ENCODE measurements at places on chromosomes 3 and 15. TPM values are rescaled to one million over a fixed set of nuclear protein-coding genes. Genes with fewer than 3 reads are reported as not detected.

Gene PPP1R14D
- not detected for total RNA-seq

Gene IGF2BP2
- total RNA-seq, result 2.3 TPM

Gene CADPS
- total RNA-seq, result not detected

Gene MNS1
- total RNA-seq, result 0.62 TPM

Gene WDR82
- 54.2 TPM for total RNA-seq

Gene CFAP91
- total RNA-seq, result 0.11 TPM

Gene KCNH8
- total RNA-seq, result not detected

Gene GJD2
- total RNA-seq, result not detected

DNA sequence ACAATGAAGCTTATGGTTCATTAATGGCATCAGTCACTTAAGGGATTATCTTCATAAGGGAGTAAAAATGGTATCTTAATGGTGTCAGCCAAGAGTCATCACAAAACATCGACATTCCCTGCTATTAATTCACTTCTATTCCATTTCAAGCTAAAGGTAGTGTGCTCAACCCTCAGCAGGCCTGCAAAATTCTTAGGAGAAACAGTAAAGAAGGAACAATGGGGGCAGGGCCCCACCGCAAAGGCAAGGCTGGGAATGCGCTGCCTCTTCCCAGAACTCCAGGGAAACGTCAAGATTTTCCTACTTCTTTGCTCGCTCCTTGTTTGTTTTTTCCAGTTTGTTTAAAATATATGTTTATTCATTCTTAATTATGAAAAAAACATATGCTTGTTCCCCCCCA is 187.3 kb upstream of the TSC22D2 start:
- DNase-seq, result no peak

GRCh38 chr15:73051807-73052652 is at the start of gene NEO1:
Gene NEO1, plus strand, starts transcription at chr15:73052463. Its CDS starts 213 bp downstream, at chr15:73052676.
- peak; percentile 89 for DNase-seq

GRCh38 chr15:65211482-65211982 is 259 bp upstream of the CILP start:
- DNase-seq, result peak; percentile 69

DNA sequence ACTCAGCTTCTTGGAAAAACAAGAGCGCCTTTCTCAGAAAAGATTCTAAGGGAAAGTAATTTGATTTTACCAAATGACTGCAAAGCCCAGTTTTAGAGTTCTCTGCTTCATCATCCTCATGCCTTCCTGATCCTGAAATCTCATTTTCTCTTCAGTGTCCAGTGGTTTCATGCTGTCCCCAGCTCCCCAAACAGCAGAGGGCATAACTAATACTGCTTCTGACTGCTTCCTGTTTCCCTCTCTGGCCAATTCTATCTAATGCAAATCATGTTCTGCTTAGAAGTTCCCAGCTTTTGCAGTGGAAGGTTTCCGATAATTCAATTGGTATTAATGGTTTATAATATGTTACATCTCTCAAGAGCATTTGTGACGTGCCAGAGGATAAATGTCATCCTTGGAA is 161.1 kb downstream of the CLSTN2 start:
- DNase-seq, result no peak

DNA sequence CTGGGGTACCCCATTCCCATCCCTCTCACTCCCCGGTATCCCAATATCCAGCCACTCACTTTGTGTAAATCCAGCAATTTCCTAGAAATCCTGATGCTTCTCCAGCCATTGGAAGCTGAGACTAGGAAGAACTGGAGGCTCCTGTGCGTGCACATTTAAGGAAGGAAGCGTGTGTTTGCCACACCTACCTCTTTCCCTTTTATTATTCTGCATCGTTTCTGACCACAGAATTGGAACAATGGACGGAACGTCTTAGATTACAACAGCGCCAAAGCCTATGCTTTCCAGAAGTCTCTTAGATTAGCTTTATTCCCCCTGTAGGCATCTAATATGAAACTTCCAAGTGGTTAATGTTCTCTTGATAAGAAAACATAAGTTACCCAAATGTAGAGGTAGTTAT is 234.8 kb upstream of the TRIM42 start:
- DNase-seq, result no peak

DNA sequence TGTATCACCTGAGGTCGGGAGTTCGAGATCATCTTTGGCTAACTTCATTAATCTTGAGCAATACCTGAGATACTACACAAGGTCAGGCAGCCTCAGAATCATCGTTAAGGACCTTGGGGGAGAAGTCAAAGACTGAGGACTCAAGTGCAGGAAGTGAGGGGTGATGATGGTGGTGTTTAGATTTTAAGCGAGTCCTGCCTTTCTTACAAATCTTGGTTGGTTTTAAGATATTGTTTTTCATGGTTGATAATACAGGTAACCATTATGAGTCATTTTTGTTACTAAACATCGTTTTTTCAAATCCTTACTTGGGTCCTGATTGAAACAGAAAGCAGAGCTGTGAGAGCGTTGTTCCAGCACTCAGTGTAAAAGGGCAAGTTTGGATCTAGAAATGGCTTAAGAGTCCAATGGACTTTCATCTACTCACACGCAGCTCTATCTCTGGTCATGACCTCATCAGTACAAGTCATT is 4.1 kb downstream of the RASGRP1 start:
- no peak for DNase-seq

DNA sequence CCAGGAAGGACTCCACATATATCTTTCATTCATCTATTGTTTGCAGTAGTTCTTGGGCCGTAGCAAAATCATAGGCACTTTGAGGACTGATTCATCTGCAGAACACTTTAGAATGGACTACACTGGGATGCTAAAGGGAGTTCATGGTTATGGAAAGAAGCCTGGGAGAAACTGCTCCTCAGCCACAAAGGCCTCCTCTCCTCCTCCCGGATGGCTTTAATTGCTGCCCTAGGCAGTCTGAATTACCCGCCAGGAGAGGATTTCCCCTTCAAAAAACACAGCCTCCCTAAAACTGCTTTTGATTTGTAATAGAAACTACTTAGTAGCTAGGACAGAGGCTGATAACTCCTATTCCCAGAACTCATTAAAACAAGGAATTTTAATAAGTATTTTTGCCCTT is 4.6 kb downstream of the TMEM266 start:
- no peak for DNase-seq

DNA sequence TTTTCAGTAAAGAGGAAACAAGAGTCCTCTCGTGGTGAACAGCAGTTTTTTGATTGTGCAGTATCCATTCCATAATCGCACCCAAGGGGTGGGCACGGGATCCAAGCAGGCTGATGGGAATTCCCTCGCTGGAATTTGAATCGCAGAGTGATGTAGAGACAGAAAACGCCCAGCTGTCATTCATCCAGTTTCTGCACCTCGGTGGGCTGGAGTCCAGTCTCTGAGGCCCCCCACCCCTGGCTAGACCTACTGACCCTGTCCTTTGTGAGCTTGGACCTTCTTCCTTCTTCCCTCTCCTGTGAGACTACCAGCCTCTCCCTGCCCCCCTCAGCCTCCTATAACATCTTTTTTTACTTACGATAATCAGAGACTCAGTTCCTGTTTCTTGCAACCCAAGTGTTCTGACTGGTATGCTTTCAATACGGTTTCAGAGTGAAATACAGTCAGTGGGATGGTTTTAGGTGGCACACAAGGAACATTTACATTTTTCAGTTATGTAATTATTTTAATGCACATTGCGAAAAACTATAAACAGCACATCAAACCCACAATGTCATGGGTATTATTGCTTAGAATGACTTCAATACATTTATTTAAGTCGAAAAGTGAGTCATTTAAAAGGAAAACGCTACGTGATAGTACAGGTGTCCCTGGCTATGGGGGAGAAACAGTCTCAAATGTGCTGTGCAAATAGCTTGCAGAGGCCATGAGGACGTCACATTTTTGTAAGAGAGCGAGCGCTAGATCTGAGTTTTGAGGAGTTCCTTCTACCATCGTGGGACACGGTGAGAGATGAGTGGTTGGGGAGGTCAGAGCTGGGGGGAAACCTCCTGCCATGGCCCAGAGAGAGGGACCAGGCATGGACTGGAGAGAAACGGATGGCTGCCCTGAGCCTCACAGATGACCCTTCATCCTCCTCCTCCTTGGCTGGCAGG is 37.5 kb upstream of the CHST2 start:
- DNase-seq, result no peak

DNA sequence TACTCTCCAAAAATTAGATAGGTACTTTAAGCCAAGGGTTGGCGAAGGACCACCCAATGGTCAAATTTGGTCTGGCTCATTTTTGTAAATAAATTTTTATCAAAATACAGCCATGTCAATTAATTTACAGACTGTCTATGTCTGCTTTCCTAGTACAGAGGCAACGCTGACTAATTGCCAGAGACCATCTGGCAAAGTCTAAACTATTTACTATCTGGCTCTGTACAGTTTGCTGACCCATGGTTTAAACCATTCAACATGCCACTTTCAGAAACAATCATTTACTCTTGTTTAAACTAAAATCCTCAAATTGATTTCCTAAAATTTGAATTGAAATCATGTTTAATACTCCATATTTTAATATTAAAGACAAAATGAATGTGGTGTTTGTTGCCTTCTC is 25.9 kb downstream of the CBLB start:
- no peak for DNase-seq

DNA sequence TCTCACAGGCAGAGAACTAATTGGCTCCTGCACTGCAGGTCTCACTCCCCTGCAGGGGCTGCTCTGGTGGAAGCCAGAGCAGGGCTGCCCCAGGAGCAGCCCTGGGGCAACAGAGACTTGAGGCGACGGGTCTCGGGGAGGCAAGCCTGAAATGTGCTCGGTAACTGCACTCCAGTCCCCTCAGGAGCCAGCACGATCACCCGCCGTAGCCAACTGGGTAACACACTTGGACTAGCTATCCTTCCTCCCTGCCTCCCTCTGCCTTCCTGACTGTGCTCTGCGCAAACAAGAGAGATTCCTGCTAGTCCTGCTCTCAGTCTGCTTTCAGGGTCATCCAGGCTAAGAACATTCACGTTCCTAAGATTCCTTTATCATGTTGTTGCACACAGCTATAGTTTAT is 140.7 kb upstream of the NSMCE3 start:
- DNase-seq, result no peak

DNA sequence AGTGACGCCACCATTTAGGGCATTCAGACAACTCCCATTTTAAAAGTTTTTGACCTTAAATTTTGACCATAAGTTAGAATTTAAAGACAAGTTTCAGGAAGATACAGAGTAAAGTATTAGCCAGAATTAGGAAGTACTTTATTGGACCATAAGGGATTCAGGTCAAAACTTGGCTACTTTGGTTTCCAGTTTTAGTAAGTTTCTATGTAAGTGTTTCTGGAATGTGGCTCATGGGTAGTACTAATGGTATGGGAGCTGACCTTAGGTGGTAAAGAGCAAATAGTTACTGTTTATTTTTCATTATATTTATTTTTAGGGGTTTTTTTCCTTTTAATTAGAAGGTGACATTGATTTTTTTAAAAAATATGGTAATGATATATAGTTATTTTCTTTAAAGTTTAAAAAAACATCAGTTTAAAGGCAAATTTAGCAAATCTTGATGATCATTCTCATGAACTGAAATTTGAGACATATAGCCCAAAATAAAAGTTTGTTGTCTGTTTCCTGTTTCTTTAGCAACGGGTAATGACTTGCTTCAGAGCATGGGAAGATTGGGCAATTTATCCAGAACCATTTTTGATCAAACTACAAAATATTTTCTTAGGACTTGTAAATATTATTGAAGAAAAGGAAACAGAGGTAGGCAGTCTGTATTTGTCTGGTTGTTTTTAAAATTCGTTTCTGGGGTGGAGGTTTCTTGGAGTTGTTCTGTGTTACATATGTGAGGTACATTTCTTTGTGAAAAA is 34.3 kb downstream of the U2SURP start:
- no peak for DNase-seq

DNA sequence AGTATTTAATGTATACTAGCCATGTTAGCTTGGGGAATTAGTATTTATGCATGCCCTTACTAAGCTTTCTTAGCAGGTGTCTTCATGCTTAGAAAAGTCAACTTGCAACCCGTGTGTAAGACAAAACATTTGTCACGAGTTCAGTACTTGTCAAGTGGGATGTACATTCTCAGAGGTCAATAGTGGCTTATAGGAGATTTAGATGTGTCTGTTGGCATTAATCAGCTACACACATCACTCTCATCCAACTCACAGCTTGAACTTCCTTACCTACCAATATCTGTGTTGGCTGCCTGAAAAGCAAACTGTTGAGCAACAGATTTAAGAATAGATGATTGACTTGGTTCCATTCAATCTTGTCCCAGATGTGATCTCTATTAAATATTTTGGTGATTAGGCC is 109.5 kb downstream of the ROBO2 start:
- no peak for DNase-seq

DNA sequence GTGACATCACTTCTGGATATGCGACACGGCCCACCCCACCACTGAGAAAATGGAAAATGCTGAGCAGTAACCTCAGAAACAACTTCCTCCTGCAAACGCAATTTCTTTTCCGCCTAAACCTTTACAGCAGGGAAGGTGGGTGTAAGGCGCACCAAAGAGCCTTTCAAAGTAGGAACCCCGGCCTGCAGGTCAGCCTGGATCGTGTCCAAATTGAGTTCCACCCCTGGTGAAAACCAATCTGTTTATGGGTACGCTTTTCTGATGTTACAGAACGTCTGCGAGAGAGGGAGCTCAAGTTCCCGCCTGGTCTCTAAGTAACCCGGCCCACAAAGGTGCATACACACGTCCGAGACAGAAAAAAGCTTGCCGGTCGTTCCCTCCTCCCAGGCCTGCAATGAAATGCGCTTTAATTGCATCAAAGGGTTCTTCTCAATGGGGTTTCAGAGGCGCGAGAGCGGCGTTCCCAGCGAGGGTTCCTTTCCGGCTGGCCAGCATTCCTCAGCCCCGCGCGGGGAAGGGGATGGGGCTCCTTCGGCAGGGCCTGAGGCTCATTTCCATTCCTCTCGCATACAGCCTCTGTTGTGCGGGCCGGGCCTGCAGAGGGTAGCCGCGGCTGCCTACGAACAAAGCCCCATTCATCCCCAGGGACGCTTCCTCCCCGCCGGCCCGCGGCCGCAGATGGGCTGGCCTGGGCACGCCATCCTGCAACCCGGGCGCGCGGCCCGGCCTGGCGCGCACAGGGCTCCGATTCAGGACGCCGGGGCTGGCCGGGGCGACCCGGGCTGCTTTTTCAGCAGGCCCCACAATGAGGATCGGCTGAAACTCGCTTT is 138.1 kb downstream of the TMCO5A start:
- peak; percentile 21 for DNase-seq

GRCh38 chr3:15221574-15222217 is 15.7 kb downstream of the CAPN7 start:
- no peak for DNase-seq

DNA sequence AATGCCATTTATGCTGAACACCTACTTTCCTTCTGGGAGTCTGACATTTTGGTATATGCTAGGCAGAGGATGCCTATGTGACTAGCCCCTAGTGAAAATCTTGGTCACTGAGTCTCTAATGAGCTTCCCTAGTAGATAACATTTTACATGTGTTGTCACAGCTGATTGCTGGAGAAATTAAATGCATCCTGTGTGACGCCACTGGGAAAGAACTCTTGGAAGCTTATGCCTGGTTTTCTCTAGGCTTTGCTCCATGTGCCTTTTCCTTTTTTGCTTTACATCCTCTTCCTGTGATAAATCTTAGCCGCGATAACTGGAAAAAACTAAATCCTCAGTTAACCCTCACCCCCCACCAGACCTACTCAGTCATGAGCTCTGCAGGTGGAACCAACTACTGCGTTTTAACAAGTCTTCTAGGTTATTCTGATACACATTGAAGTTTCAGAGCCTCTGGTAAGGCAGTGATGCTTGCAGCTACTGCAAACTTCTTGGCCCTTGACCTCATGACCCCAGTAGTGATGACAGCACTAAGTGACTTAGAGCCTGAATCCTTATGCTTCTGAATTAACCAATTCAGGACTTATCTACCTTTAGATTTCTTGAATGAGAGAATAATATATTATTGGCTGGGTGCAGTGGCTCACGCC is 292.4 kb upstream of the SOX14 start:
- no peak for DNase-seq

GRCh38 chr3:184815046-184815930 is 3.3 kb downstream of the VPS8 start:
- DNase-seq, result no peak

Measured in gastrocnemius medialis (tissue), 4 donors.